ENCODE measurements at places on chromosomes 16 and 17. TPM values are rescaled to one million over a fixed set of nuclear protein-coding genes. Genes with fewer than 3 reads are reported as not detected.

The PPP1R9B gene
- 23.0 TPM for total RNA-seq

The SCARF1 gene
- total RNA-seq: 2.1 TPM

GRCh38 chr17:44362949-44363612, 572 bp downstream of the FAM171A2 start:
- H3K27ac ChIP-seq: no peak overlapping the region
- H3K4me1 ChIP-seq: peaks cover 14% of the 10 kb centered on the region
- H3K4me3 ChIP-seq: peak overlapping the region; percentile 90
- no peak for DNase-seq

- H3K27ac ChIP-seq: no peak overlapping the region
- H3K27me3 ChIP-seq: 0 out of 2 replicates have a peak, but pooled peaks cover 2% of the 10 kb centered on the region
- no peaks in the 10 kb centered on the region for H3K36me3 ChIP-seq
- no peak for DNase-seq
Measured at GRCh38 chr17:34776456-34777443, 184.5 kb downstream of the CCT6B start.

GRCh38 chr16:24525970-24526559, 13.3 kb upstream of the RBBP6 start:
- no peaks in the 10 kb centered on the region for H3K27me3 ChIP-seq
- H3K27ac ChIP-seq: no peak overlapping the region
- H3K4me1 ChIP-seq: no peaks in the 10 kb centered on the region

- no peak overlapping the region for H3K4me3 ChIP-seq
- H3K27me3 ChIP-seq: no peaks in the 10 kb centered on the region
- DNase-seq: no peak
- H3K36me3 ChIP-seq: peaks cover 19% of the 10 kb centered on the region
- H3K4me1 ChIP-seq: no peaks in the 10 kb centered on the region
Measured at GRCh38 chr17:7695586-7695985, 7.3 kb downstream of the WRAP53 start.

- H3K27ac ChIP-seq: no peak overlapping the region
- H3K4me1 ChIP-seq: no peaks in the 10 kb centered on the region
- 0 out of 2 replicates have a peak, but pooled peaks cover 4% of the 10 kb centered on the region for H3K36me3 ChIP-seq
- no peak overlapping the region for H3K4me3 ChIP-seq
- no peak for DNase-seq
Measured at GRCh38 chr17:6027342-6028024, 42.7 kb upstream of the WSCD1 start.

GRCh38 chr17:38454532-38454931, 26.3 kb downstream of the ARHGAP23 start:
- no peak for DNase-seq
- no peak overlapping the region for H3K27ac ChIP-seq
- peaks cover 20% of the 10 kb centered on the region for H3K36me3 ChIP-seq
- H3K4me1 ChIP-seq: peaks cover 24% of the 10 kb centered on the region
- no peaks in the 10 kb centered on the region for H3K27me3 ChIP-seq

DNA sequence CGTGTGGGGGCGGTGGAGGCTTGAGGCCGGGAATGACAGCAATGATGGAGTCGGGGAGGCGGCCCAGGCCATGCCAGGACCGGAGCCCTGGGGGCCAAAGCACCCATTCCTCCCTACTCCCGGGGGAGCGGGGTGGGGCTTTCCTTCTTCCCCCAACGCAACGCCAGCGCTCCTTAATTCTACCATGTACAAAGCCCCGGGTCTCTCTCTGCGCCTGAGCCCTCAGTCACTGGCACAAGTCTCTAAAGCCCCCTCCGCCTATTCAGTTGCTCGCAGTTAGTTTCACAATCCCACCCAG, 245 bp upstream of the RNF227 start:
- no peak for DNase-seq
- no peaks in the 10 kb centered on the region for H3K36me3 ChIP-seq
- H3K4me3 ChIP-seq: peak overlapping the region; percentile 75
- H3K27ac ChIP-seq: no peak overlapping the region
- H3K27me3 ChIP-seq: peaks cover 17% of the 10 kb centered on the region
- H3K4me1 ChIP-seq: no peaks in the 10 kb centered on the region

DNA sequence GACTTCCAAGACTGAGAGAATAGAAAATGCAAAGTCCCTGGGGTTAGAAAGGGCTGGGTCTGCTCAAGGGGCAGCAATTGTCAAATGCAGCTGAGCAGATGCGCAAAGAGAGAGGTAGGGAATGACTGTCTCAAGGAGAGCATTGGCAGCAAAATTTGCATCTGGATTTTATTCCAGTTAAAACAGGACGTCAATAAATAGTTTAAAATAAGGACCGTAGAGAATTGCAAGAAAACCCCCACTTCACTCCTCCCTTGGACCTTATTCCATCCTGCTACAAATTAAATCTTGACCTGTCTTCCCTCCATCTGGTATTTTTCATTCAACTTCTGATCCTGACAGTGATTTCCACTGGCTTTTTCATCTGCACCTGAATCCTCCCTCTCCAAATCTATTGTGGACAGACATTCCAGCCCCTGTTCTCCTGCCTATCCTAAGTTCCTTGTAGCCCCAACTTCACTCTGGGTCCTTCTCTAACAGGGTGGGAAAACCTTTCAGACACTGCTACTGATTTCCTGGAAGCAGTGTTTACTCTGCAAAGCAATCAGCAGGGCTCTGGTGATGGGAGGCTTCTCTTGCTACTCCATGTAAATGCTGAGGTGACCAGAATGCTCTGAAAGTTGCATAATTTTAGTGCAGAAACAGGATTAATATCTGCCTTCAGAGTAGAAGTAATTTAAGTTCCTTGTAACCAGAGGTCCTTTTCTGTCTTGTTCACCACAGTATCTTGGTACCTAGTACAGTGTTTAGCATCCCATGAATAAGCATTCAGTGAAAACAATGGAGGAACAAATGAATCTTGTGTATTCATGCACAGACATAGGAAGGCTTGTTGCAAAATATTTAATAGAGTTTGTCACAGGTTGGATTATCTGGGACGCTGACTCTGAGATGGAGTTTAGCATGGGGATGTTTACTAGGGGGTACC, 79.2 kb downstream of the CDH11 start:
- H3K27ac ChIP-seq: no peak overlapping the region
- no peaks in the 10 kb centered on the region for H3K27me3 ChIP-seq
- no peak overlapping the region for H3K4me3 ChIP-seq

GRCh38 chr17:57614742-57615141, 130.4 kb downstream of the CCDC182 start:
- no peak overlapping the region for H3K4me3 ChIP-seq
- H3K4me1 ChIP-seq: peaks cover 3% of the 10 kb centered on the region
- H3K27me3 ChIP-seq: no peaks in the 10 kb centered on the region

Measured in H9 (cell line).